Activated CD8-positive, alpha-beta memory T cell treated with anti-CD3 and anti-CD28 coated beads, Interleukin-2, amount 10 ng/mL, durations not matched to agents 7 days and 5 days (primary cell): ENCODE measurements at places on chromosomes 2 and 18. TPM values are rescaled to one million over a fixed set of nuclear protein-coding genes. Genes with fewer than 3 reads are reported as not detected.

ALKAL2 gene
- total RNA-seq: not detected

SMAD2 gene
- 166 TPM for total RNA-seq

SERPINB12 gene
- total RNA-seq: not detected

CTAGE1 gene
- total RNA-seq: not detected

CDK5R2 gene
- total RNA-seq: not detected

COL3A1 gene
- not detected for total RNA-seq

FSHR gene
- total RNA-seq: not detected

ABCB11 gene
- total RNA-seq: not detected

CDH7 gene
- total RNA-seq: not detected

RNASEH1 gene
- 32.9 TPM for total RNA-seq

PFN4 gene
- not detected for total RNA-seq

HAAO gene
- 0.56 TPM for total RNA-seq

KRTCAP3 gene
- total RNA-seq: 6.4 TPM

UGT1A3 gene
- not detected for total RNA-seq

GAREM2 gene
- total RNA-seq: 2.5 TPM

CPO gene
- not detected for total RNA-seq

OSBPL6 gene
- total RNA-seq: 2.9 TPM

ICA1L gene
- 5.1 TPM for total RNA-seq

CYP1B1 gene
- total RNA-seq: 16.0 TPM
